ENCODE measurements at places on chromosomes 7 and 10.

DNA sequence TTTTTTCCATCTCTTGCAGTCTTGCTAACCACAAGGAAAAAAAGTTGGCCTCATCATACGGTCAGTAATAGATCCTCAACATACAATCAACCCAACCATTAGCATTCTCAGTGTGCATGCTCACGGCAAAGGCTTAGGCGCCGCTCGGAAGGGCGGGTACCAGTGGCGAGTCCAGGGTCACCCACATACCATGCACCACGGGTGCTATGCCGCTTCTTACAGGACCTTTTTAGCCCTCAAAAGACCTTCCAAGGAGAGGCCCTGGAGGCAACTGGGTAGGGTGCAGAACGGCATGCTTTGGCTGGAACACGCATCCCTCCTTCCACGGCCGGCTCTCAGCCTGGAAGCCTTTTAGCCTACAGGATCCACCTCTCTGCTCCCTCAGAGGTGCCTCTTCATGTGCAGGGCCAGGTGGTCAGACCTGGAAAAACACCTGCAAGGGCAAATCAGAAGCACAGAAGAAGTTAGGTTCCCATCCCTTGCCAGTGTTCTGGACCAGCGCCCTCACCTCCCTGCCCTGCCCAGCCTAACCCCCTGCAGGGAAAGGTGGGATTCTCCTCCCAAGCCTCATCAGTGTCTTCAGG, 5.8 kb downstream of the KLF6 start:
- peak; percentile 28 for DNase-seq

GRCh38 chr10:4283846-4284610, 499.0 kb upstream of the KLF6 start:
- no peak for DNase-seq

GRCh38 chr10:82618007-82618406, 743.0 kb downstream of the NRG3 start:
- no peak for DNase-seq

GRCh38 chr7:106048706-106049020, 63.4 kb downstream of the SYPL1 start:
- no peak for DNase-seq

- DNase-seq = peak; percentile 91
These were observed 105.2 kb upstream of the NEBL start for GRCh38 chr10:21002091-21002878.

GRCh38 chr10:78215645-78216044, 182.0 kb downstream of the RPS24 start:
- peak; percentile 5 for DNase-seq

- DNase-seq = peak; percentile 34
These were observed 47.4 kb upstream of the PRKAR1B start for GRCh38 chr7:774161-775109.
